ENCODE measurements at places on chromosomes 6 and 20. TPM values are rescaled to one million over a fixed set of nuclear protein-coding genes. Genes with fewer than 3 reads are reported as not detected.

MLIP gene
- 0.16 TPM for polyA plus RNA-seq

JPH2 gene
- 2.5 TPM for polyA plus RNA-seq

GRCh38 chr20:19945732-19946670 is 71.2 kb upstream of the NAA20 start:
- peak; percentile 37 for DNase-seq

DNA sequence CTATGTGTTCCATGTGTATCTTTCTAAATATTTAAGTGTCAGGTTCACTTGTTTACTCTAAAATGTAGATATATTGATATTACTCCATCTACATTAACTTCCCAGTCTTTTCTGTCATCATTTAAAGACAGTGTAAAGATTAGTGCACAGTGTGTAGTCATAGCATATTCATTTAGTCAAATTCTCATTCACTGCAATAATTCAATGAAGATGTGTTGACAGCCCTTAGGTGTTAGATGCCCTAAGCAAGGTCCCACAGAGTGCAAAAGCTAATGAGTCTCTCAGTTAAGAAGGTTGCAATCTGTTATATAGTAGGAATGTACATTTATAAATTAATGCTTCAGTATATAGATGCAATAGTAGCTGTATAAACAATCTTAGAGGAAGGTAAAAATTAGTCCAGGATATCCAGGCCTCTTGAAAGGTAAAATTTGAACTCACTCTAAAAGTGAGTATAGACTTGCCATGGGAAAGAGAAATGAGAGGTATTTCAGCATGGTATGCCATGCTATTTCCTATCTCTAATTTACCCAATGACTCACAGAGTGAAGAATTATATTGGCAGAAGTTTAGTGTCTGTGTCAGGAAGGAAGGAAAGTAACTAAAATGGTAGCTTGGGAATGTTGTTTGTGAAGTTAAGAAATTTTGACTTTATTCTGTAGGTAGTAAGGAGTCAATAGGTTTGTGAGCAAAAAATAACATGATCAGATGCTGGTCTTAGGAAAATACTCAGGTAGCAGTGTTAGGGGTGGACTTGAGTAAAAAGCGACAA is 969.9 kb upstream of the CITED2 start:
- no peak for DNase-seq

GRCh38 chr20:5608442-5609161 is 141.6 kb upstream of the SHLD1 start:
- peak; percentile 65 for DNase-seq
